Umbilical cord (tissue), 2 donors: ENCODE measurements at places on chromosomes 12 and 14.

- DNase-seq: no peak
Observed at GRCh38 chr12:87171356-87171755, 857.8 kb downstream of the C12orf50 start.

GRCh38 chr12:113052326-113052725, 4.2 kb upstream of the DTX1 start:
- DNase-seq: no peak

GRCh38 chr14:26593357-26593756, 4.5 kb downstream of the NOVA1 start:
- DNase-seq: no peak

- DNase-seq: no peak
Observed at GRCh38 chr14:106837870-106838269, 1311.5 kb downstream of the TMEM121 start.

DNA sequence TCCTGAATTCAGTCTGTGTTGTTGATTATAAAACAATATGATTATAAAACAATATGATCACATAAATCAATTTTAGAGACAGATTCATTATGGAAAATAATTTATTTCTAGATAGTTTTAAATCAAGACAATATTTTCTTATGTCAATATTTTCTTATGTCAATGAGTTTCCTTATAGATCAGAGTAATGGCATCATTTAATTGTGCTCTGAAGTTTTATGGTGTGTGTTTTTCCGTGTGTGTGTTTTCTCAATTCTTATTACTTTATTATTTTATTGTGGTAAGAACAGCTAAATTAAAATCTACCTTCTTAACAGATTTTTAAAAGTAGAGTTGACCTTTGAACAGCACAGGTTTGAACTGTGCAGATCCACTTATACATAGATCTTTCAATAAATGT, 105.3 kb upstream of the SLCO1B1 start:
- no peak for DNase-seq

GRCh38 chr14:30295980-30296379, 263.0 kb upstream of the G2E3 start:
- DNase-seq: no peak

GRCh38 chr12:9851050-9851449, 18.1 kb downstream of the CLEC2B start:
- DNase-seq: peak; percentile 19

GRCh38 chr14:102998393-102998792, 59.0 kb downstream of the CDC42BPB start:
- DNase-seq: peak; percentile 46

GRCh38 chr14:81656811-81657210, 123.2 kb upstream of the SEL1L start:
- no peak for DNase-seq

GRCh38 chr12:639988-640387, 23.3 kb downstream of the NINJ2 start:
- DNase-seq: no peak

DNA sequence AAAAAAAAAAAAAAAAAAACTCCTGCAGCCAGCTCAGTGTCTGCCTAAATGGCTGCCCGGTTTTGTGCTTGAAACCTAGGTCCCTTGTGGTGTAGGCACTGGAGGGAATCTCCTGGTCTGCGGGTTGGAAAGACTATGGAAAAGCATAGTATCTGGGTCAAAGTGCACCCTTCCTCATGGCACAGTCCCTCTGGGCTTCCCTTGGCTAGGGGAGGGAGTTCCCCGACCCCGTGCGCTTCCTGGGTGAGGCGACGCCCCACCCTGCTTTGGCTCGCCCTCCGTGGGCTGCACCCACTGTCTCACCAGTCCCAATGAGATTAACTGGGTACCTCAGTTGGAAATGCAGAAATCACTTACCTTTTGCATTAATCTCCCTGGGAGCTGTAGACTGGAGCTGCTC, 14.3 kb downstream of the PTCSC3 start:
- DNase-seq: no peak

DNA sequence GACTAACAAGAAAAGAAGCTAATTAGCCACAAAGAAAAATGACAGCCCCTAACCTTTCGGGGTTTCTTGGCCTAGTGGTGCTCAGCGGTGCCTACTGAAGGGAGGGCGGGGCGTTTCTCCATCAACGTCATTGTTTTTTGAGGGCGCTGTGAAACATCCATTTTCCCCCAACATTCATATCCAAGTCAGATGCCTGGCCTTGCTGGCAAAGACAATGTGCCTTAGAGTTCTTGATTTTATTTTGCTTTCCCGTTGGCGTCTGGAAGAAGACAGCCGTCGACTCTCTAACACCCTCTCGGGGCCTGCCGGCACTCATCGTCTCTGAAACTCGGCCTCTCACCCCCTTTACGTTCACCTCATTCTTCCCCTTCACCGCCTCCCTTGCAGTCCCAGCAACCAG, 154.5 kb downstream of the PHETA1 start:
- no peak for DNase-seq

GRCh38 chr12:100798286-100799160, 3.9 kb downstream of the ANO4 start:
- DNase-seq: peak; percentile 83

- DNase-seq: peak; percentile 76
Observed at GRCh38 chr12:11553871-11554533, 95.5 kb upstream of the ETV6 start.

GRCh38 chr12:76030341-76031080, 1.1 kb downstream of the PHLDA1 start:
- DNase-seq: no peak

DNA sequence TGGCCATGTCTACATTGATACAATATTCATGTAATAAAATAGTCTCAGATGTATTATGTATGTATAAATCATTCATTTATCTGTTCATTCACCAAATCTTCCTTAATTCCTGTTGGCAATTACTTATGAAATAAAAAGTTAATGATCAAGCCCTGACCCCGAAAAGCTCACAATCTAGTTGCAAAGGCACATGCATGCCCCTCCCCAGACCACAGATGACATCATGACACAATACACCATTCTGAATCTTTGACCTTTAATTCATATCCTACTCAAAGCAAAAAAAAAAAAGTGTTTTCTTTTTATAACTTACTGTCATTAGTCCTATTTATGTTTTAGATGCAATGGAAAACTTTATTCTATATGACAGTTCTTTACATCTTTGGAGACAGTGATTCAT, 346.9 kb downstream of the PRKD1 start:
- no peak for DNase-seq

- DNase-seq: peak; percentile 55
Observed at GRCh38 chr14:33460164-33460563, 490.7 kb downstream of the EGLN3 start.

GRCh38 chr14:75286313-75286712, 7.7 kb downstream of the FOS start:
- peak; percentile 70 for DNase-seq

GRCh38 chr14:95137804-95138167, 19.5 kb downstream of the DICER1 start:
- DNase-seq: no peak

DNA sequence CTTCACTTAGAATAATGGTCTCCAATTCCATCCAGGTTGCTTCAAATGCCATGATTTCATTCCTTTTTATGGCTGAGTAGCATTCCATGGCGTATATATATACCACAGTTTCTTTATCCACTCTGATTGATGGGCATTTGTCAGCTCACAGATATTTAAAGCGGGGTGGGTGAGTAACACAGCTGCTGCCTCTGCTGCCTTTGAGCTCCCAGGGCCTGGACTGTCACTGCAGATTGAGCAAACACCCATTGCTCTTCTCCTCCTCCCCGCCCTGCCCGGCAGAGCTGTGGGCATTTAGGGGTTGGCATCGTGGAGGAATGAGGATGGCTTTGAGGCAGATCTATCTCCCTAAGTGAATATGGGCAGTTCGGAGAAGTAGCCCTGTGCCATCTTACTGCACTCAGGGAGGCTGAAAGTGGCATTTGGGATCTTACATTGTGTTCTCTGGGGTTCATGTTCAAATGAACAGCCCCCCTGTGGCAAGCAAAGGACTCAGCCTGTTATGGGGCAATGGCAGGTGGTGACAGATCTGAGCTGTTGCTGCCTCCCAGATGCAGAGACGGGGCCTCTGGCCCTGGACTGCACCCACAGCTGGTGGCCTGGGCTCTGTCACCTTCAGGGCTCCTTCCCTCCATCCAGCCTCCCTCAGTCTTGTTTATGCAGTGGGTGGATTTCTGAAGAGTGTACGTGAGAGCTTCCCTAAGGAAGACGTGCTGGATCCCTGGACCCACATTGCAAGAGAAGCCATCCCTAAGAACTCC, 4.9 kb downstream of the RFLNA start:
- DNase-seq: no peak

DNA sequence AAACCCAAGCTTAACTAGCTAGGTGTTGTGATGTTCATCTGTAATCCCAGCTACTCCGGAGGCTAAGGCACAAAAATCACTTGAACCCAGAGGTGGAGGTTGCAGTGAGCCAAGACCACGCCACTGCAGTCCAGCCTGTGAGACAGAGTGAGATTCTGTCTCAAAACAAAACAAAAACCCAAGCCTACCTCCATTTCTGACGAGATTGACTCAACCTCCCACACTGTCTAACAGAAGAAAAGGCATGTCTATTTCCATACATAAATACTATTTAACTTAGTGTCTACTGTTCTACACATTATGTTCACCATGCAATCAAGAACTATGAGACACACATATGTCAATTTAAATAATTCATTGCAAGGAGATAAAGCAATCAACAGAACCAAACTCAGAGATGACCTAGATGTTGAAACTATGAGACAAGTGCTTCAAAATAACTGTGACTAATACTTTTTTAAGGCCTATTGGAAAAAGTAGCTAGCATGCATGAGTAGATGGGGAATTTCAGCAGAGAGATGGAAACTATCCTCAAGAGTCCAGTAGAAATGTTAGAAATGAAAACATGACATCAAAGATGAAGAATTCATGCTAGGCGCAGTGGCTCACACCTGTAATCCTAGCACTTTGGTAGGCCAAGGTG, 75.9 kb upstream of the DHRS4 start:
- DNase-seq: no peak

DNA sequence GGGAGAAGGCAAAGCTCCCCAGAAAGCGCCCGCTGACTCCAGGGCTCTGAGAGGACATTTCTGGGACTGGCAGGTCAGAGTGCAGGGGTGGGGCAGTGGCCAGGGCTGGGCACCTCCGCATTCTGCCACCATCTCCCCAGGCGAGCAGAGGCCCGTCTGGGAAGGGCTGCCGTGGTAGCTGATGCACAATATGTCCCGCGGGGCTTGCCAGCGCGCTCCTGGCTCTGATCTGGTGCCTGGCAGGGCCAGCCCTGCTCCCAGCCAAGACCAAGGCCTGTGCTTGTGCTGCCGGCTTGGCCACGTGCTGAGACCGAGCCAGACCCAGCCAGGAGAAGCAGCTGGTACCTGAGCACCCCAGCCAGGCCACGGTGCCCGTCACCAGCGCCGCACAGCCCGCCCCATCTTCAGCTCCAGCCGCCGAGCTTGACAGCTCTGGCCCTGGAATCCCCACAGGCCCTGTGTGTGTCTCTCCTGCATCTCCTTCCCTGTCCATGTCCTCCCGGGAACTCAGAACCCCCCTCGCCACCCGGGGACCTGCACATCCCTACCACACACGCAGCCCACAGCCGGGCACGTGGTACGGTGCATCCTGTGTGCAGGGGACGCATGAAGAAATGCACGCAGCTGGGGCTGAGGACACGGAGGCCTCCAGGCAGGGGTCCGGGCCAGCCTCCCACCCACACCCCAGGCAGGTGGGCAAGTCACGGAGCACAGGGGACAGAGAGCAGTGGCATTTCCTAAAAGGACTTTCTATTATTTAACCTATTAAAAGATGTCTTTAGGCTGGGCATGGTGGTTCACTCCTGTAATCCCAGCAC, 68.6 kb upstream of the C14orf180 start:
- DNase-seq: no peak

- DNase-seq: no peak
Observed at GRCh38 chr12:72141381-72141780, 130.8 kb upstream of the TRHDE start.

DNA sequence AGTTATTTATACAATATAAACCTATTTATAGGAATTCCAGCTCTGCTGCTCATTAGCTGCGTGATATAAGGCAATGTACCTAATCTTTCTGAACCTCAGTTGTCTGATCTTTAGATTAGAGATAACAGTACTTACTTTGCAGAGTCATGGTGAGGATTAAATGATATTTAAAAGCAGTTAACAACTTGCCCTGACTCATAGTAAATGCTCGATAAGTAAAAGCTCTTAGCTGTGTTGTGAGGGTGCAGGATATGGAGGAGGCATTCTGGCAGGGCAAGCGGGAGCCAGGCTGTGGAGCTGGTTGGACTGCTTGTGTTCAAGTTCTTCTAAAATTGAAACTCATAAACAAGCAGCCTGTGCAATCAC, 140.0 kb upstream of the PRICKLE1 start:
- DNase-seq: peak; percentile 81

- DNase-seq: no peak
Observed at GRCh38 chr12:12244341-12244740, 22.5 kb downstream of the LRP6 start.

DNA sequence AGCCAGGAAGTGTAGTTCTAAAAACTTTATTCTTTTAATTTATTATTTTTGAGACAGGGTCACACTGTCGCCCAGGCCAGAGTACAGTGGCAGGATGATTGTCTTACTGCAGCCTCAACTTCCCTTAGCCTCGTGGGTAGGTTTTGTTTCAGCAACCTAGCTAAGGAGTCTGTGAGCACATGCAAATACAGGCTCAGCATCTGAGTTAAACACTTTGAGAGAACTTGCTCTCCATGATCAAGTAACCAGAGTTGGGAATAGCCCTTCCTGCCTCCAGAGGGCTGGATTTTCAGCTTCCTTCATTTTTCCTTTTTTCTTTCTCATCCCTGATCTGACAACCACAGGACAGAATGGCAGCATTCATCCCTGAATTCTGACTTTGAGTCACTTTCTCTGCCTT, 871.3 kb downstream of the GALC start:
- DNase-seq: no peak

- DNase-seq: peak; percentile 54
Observed at GRCh38 chr12:50314636-50315312, 31.5 kb upstream of the LIMA1 start.

DNA sequence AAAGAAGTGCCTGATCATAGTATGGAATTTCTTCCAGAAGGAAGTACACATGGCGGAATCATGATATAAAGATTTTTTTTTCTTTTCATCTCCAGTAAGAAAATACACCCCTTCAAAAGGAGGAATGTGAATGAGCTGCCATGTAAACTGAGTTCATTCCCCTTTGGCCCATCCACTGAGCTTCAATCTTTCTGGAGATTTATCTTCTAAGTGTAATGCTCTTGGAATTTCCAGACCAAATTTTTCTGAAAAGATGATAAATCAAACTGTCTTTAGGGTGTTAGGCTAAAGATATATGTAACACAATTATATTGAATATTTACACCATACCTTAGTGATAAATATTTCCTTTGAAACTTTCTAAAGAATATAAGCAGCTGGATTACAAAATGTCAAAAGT, 5.2 kb downstream of the DCN start:
- DNase-seq: peak; percentile 95

GRCh38 chr14:21768875-21769257, 95.2 kb upstream of the OR4E1 start:
- DNase-seq: no peak

DNA sequence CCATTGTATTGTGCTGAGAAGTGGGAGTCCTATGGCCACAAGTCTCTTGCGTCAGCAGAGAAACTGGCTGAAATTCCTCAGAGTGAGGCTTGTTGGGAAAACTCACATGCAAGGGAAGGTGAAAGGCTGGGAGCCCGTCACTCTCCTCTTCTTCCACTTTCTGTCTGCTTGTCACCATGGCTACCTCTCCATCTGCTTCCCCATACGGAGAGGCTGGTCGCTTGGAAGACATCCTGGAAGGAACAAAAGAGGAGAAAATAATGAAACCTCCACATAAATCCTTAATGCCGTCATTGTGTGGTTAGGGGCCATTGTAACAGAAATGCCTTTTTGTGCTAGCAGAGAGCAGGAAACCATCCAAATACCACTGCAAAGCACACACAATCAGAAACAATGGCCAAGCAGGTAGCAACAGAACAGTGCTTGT, 53.7 kb downstream of the SOX5 start:
- DNase-seq: no peak
